ENCODE measurements at places on chromosomes 16 and 17.

DNA sequence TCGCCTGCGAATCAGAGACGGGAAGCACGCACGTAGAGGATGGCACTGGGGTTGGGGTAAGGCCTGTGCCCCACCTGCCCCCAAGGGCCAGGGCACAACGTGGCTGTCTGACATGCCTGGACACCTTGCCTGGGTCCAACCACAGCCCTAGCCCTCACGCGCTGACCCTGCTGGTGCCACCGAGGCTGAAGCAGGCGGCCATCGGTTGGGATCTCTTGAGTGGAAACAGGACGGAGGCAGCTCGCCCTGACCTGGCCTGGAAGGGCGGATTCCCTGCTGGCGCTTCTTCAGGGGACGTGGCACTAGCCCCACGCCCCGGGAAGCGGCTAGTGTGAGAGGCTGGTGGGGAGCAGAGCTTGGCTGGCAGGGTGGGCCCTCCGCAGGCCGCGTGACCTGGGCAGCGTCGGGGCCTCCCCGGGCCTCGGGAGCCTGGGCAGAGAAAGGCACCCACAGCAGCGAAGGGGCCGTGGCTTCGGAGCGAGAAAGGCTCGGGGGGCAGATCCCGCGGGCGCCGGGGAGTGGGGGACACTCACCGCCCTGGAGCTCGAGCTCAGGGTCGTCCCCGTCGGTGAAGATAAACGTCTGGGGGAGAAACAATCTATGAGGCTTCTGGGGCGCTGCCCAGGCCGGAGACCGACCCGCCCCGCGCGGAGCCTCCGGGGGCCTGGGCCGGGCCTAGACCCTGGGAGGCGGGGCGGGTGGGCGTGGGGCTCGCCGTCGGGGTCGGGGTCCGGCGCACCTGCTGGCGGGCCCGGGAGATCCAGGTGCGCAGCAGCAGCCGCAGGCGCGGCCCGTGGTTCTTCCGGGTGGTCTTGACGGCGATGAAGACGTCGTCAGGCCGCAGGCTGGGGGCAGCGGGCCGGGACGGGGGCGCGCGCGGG is 610 bp downstream of the RFNG start:
- DNase-seq: no peak

DNA sequence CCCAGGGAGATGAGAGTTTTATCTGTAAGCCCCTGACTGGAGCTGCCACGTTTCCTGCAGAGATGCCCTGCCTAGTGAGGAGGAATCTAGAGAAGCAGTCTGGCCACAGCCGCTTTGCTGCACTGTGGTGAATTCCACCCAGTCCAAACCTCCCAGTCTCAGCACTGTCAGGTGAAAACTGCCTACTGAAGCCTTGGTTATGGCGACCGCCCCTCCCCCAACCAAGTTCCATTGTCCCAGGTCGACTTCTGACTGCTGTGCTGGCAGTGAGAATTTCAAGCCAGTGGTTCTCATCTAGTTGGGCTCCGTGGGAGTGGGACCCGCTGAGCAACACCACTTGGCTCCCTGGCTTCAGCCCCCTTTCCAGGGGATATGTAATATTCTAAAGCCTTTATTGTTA is 10.2 kb upstream of the LYZL6 start:
- DNase-seq: no peak

DNA sequence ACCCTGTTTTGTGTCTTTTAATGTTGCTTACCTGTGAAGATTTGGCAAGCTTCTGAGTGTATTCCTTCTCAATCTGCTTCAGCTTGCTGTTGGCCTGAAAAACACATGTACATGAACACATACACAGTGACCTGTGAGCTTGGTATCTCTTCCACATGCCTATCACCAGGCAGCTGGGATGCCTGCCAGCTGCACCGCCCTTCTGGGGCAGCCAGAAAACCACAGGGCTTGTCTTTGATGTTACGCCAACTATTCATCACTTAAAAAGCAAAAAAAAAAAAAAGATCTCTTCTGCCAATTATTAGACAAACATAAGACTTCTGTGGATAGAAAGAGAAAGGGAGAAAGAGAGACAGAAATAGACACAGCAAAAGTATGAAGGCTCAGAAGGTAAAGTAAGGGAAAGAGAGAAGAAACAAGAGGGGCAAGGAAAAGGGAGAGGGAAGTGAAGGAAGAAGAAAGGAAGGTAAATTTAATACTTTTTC is 189.2 kb upstream of the AXIN2 start:
- no peak for DNase-seq

GRCh38 chr17:64653325-64653984 is 8.7 kb downstream of the SMURF2 start:
- DNase-seq: no peak

- DNase-seq: no peak
These were observed 13.1 kb downstream of the MPHOSPH6 start for GRCh38 chr16:82156761-82157533.

DNA sequence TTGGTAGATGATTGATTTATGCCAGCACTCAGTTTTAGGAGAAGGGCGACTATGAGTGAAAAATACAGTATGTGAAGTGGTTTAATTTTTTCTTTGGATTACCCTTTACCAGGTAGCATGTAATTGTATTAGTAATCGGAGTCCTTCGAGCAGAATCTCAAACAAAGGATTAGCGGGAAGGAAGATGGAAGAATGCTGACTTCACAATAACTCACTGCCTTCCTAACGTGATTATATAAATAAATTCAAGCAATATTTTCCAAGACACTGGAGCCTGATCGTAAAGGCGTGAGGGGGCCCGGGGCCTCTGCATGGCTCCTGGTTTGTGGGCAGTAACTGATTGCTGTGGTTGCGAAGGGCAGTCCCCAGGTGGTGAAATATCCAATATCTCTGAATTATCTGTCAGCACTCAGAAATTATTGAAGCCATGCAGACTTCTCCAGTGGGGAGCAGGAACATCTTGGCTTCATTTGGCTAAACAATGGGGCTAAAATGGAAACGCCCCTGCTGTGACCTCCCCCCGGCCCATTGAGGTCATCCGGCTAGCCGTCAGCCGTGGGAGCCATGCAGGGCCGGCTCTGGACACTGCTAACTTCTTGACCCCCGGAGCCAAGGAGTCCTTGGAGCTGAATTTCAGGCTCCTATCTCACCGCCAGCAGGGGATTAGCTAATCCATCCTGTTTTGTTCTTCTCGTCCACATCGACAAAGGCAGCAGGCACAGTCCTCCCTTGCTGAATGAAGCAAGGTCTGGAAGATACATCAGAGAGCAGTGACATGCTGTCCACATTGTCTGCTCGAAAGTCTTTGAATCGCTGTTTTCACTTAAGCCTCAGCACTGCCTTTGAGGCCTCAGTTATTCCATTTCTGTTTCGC is 295.9 kb upstream of the N4BP1 start:
- DNase-seq: no peak

DNA sequence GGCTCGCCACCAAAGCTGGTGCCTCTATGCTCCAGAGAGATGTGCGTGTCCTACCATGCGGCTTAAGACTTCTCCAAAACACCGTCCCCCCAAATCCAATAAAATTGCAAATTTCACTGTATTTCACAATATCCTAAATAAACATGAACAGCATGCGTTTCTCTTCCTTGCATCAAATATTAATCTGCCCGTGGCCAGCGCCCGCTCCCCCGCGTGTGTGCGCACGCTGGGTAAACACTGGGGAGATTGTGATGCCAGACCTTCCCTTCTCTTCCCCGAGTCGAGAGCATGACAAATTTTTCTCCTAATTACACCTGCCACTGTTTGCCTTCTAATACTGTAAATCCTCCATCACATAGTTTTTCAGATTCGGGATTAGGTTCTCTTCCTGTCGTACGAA is 148.1 kb downstream of the MRM1 start:
- no peak for DNase-seq

DNA sequence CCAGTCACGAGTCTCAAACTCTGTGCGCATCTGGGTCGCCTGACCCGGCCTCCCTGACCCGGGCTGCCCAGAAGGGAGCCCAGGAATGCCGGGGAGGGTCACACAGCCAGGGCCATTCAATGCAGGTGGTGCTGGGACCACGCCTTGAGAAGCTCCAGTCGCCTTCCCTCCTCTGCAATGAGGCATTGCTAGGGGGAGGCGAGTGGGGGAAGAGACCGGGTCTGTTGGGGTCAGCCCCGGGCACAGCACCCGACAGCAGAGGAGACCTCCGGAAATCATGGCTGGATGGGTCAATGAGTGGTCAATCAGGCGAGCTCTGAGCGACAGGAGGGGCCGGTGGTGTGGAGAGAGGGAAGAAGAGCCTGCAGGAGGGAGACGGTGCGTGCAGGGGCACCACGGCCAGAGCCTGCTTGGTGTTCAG is 13.3 kb downstream of the JPH3 start:
- no peak for DNase-seq

DNA sequence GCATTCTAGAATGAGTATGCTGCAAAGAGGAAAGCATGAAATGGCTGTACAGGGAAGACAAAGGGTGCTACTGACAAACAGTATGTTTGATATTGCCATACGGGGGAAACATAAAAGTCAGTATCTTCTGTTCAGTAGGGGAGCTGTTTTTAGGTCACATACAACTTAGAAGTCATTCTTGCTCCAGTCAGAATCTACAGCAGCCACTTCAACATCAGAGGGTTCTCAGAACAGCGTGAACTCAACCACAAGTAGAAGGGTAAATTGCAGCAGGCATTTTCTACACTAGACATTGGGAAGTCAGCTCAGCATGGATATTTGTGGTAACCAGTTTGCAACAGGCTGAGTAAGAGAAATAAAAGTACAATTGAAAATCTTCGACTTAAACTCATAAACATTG is 1241.8 kb upstream of the GOT2 start:
- DNase-seq: no peak

- DNase-seq: no peak
These were observed 37.6 kb upstream of the ZNF469 start for GRCh38 chr16:88345031-88345720.

DNA sequence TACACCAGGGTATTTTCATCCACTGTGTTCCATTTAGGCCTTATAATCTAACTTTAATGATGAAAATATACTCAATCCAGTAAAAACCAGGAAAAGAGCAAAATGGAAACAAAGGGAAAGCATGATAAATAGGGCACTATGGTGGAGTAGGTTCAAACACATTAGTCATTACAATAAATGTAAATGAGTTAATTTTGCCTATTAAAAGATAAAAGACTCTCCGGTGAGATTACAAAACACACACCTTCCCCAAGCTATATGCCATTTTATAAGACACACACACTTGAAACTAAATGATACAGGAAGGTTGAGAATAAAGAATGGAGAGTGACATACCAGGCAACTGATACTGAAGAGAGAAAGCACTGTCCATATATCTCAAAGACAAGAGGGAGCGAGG is 10.0 kb downstream of the PPL start:
- DNase-seq: no peak

DNA sequence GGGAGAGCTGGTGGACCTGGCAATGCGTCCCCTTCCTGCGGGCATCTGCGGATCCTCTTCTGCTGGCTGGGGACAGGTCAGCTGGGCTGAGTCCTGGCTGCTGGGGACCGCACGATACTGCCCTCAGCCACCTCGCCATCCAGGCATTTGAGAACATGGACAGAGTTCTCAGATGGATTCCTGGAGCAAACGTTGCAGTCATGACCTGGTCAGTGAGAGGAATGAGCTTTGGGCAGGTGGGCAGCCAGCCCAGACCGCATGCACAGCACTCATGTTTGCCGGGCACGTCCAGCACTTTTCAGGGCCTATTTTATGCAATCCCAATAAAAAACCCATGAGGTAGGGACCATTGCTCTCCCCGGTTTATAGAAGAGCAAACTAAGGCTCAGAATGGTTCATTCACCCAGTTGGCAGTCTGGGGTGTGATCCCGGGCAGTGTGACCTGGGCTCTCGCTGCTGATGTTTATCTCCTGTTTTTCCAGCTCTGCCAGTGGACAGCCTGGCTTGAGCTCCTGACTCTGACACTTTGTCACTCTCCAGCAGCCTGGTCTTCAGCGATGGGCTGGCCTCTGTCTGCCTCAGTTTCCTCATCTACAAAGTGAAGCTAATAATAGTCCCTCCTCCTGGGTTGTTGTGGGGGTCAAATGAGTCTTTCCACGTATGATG is 294.7 kb downstream of the IRF8 start:
- DNase-seq: no peak

DNA sequence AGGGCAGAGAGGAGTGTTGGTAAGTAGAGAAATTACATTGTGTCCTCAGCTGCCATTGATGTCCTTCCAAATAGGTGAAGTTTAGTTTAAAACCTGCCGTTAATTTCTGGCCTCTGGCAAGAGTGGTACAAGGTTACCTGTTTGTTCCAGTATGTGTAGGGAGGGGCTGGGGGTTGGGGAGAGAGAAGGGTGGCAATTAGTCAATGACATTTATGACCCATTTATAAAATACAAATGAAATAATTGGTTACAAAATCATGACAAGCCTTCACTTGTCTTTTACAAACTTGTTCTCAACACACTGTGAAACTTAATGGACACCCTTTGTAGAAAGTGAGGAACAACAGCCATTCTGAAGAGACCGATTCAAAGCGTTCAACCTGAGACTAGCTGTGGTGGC is 281.0 kb downstream of the FTO start:
- no peak for DNase-seq

DNA sequence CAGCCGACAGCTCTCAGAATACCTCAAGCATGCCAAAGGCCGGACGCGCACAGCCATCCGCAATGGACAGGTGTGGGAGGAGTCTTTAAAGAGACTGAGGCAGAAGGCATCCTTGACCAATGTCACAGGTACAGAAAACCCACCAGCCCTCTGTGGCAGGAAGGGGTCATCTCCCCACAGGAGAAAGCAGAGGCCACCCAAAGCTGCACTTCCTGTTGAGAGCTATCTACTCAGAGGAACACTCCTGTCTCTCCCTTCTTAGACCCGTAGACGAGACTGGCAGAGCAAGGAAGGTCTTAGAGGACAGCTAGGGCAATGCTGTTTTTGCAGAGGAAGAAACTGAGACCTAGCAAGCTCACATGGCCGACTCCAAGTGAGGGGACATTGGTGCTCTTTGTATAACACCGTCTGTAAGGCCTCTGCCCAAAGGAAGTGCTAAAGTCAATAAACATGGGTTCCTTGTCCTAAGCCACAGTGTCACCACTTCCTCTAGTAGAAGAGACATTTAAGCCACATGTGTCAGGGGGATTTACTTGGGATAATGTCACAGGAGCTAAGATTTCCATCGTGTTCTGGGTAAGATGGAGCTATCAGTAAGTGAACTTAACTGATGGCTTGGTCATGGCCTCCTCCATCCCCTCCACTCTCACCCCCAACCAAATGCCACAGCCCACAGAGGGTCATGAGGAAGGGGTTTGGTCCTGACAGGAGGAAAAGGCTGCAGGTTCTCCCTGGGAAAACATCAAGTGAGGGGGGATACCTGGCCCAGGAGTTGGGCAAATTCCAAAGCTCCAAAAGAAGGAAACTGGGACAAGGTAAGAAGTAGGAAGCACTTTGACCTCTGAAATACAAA is 9.4 kb downstream of the LPO start:
- DNase-seq: no peak

- no peak for DNase-seq
These were observed 708 bp downstream of the BAIAP2 start for GRCh38 chr17:81035521-81036196.

DNA sequence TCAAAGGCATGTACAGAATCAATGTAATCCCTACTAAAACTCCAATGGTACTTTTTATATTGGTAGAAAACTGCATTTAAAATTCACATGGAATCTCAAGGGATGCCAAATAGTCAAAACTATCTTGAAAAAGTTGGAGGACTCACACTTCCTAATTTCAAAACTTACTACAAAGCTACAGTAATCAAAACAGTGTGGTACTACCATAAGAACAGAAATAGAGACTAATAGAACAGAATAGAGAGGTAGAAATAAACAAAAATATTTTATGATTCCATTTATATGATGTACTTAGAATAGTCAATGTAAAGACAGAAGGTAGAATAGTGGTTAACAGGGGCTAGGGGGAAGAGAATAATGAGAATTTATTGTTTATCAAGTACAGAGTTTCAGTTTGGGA is 8.8 kb downstream of the TRIM37 start:
- no peak for DNase-seq

GRCh38 chr17:41792845-41793783 is 6.6 kb upstream of the JUP start:
- DNase-seq: no peak

GRCh38 chr16:56294579-56294978 is 103.3 kb downstream of the GNAO1 start:
- DNase-seq: no peak

Measured in neural crest cell (in vitro differentiated cells).